ENCODE measurements at places on chromosomes 3 and 15.

DNA sequence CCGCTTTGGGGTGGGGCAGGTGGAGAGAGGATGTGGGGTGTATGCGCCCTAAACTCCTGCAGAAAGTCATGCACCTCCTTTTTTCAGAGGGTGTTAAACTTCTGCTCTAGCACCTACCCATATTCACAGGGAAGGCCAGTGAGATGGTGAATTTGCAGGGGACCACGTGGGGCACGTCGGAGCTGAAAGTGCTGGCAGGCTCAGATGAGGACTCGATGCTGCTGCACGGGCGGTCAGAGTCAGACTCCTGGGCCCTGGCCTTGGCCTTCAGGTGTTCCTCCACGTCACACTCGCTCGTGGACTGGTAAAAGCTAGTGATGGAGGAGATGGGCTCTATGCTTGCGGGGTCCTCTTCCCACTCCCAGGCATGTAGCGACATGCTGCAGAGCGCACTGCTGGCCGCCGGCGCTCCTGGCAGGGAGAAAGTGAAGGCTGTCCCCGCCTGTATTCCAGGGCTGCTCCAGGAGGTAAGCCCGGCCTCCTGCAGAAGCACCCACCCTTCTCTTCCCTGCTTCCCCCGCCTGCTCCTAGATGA is 883 bp downstream of the CFAP92 start:
- DNase-seq = no peak

DNA sequence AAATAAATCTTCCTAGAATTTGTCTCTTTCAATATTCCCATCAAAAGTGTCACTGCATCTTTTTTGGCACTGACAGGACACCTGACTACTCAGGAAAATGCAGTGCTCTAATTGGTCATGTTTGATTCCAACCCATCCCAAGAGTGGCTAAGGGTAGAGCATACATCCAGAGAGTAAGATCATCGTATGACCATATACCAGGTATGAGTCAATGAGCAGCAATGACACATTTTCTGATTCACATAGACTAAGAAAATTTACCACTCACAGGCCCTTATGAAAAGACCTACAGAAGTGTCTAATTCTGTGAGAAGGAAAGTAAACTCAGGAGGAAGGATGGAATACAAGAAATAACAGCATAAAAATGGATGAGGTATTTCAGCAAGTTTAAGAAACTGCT is 434.2 kb downstream of the ZIC1 start:
- no peak for DNase-seq

GRCh38 chr15:69991551-69991980 is 106.2 kb downstream of the TLE3 start:
- no peak for DNase-seq

- no peak for DNase-seq
Observed at GRCh38 chr3:187434524-187434923, 66.3 kb downstream of the RTP4 start.

DNA sequence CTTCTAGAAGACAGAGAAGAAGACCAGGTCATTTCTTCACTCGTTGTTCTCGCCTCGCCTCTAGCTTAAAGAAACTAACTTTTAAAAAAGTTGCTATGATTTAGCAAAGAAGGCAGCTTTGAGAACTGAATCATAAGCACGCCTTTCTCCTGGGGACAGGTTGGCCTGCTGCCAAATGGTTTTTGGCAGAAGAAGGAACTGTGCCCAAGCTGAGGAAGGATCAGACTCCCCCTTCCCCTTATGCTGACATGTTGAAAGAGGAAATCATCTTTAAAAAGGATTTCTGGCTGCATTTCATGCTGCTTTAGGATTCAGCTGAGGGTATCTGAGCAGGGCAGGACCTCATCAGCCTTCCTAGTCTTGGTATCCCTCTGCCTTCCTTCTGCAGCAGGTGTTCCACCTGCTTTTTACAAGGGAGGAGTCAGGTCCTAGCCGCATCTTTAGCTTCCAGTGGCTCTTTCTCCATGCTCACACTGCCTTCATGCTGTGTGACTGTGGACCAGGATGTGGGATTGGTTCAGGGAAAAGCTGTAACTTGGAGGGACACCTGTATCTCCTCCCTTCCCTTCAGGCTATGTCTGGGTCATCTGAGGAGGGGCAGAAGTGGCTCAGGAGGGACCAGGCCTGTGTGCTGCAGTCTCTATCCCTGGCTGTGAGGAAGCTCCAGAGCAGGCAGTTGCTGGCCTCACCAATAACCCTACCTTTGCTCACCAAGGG is 34.1 kb upstream of the HACD2 start:
- peak; percentile 95 for DNase-seq

- DNase-seq = no peak
Observed at GRCh38 chr3:38640661-38641452, 8.6 kb downstream of the SCN5A start.

DNA sequence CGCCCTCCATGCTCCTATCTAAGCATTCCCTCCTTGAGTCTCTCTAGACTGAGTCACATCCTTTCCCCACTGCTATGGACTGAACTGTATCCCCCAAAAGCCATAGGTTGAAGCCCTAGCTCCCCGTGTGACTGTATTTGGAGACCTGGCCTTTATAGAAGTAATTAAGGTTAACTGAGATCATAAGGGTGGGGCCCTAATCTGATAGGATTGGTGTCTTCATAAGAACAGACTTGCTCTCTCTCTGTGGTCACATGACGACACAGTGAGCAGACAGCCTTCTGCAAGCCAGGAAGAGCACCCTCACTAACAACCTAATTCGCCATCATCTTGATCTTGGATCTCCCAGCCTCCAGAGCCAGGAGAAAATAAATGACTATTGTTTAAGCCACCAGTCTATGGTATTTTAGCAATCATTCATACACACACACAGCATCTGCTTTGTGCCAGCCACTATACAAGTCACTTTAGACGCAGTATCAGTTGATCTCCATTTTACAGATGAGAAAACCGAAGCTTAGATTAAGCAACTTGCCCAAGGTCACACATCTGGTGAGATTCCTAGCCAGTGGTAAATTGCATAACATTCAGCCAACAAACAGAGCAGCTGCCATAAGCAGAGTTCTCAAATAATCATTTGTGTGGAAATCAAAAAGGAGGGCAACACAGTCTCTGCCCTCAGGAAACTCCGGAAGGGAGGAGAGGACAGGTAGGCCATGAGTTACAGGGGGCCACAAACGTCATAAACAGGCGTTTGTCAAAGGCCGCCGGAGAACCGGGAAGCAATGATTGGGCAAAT is 66.3 kb upstream of the HES1 start:
- no peak for DNase-seq

DNA sequence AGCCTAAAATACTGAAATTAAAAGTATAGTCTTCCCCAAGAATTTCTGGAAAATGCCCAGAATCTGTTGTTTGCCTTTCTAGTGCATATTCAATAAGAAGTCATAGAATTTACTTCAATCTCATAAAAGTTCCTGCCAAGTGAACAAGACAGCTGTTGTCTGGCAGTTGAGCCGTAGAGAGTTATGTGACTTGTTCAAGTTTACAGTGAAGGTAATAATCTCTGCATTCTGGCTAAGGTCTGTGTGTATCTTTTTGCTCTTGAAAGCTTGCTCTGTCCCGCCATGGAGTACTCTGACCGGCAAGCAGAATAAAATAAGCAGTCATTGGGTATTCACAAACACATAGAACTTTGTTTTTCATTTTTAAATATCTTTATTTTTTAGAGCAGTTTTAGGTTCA is 77.8 kb downstream of the GHSR start:
- DNase-seq = no peak

GRCh38 chr15:70442616-70443321 is 320.6 kb downstream of the UACA start:
- DNase-seq = no peak

- DNase-seq = no peak
Observed at GRCh38 chr15:58690703-58691102, 58.8 kb downstream of the ADAM10 start.

DNA sequence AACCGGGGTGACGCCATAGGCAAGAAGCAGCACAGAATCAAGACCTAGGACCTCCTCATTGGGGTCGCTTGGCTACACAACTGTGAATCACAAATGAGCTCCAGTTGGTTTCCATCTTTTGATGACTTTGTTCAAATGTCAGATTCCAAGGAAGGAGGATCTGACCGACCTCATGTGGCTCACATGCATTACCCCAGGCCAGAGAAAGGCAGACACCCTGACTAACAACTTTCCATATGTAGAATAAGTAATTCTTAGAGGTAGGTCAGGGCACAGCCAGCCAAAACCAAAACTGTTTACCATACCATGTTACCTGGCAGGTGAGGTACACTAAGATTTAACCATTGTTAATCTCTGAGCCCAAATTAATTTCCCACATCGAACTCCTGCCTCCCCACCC is 96.5 kb downstream of the CCNL1 start:
- DNase-seq = no peak

DNA sequence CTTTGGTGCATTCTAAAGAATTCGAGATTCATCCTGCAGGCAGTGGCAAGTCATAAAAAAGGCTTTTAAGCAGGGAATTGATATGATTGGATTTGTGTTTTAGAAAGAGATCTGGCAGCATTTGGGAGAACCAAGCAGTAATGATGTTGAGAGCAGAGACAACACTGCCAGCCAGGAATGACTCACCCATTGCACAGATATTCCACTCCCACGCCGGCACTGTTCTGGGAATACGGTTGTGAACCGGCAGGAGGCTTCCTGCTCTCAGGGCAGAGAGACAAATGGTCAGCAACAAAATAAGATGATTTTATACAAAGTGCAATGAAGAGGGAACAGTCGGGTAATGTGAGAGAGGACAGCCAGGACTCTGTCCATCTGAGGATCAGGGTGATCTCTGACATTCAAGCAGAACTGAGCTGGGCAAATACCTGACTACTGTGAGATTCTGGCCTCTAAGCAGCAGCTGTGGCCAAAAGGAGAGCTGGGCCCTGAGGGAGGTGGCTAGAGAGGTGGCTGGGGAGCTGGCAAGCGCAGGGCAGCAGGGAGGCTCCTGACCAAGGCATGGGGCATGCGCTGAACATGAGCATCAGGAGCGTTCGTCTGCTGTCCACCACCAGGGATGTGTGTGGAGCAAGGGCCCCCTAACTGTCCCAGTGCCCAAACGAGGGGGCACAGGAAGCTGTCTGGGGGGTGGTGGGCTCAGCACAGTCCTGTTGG is 56.1 kb upstream of the PLXNA1 start:
- DNase-seq = peak; percentile 71

DNA sequence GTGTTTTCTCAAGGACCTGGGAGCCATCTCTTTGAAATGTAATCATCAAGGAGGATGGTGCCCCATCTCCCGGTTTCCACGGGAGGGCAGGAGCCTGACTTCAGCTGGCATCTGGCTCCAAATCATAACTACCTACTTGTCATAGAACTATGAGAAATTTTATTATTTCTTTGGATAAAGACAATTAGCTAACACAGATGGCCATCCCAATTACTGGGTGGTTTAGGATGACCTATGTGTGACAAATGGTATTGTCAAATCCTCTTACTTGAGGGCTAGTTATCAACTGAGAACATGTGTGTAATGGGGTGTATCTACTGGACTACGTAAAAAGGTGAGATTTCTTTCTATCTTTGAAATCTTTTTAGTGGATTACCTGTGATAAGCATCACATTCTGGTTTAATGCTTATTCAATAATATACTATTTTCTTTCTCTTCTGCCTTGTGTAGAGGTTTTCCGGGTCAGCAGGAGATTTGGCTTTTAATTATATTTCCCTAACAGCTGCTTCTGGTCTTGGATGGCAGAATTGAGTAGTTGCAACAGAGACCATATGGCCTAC is 15.3 kb upstream of the PARP14 start:
- DNase-seq = no peak
